IMR-90 (cell line): ENCODE measurements at places on chromosomes 16 and 17. TPM values are rescaled to one million over a fixed set of nuclear protein-coding genes. Genes with fewer than 3 reads are reported as not detected.

RPL26 gene
- total RNA-seq, result 5,013 and 5,721 TPM in 2 replicates

CCL7 gene
- 0.18 and 0.28 TPM in 2 replicates for total RNA-seq

TMEM220 gene
- total RNA-seq, result 1.1 and 1.7 TPM in 2 replicates

HSD11B2 gene
- total RNA-seq, result not detected in 2 replicates

TBC1D3E gene
- not detected in 2 replicates for total RNA-seq

QRICH2 gene
- 3.9 and 4.8 TPM in 2 replicates for total RNA-seq

RHBDF1 gene
- 11.1 and 13.8 TPM in 2 replicates for total RNA-seq

NGFR gene
- 0.18 TPM in 1 of 2 replicates, not detected in the other for total RNA-seq

AXIN2 gene
- 1.8 and 1.9 TPM in 2 replicates for total RNA-seq

CLEC19A gene
- not detected in 2 replicates for total RNA-seq

TOX3 gene
- not detected in 2 replicates for total RNA-seq
